AG20443 (cell line): ENCODE measurements at places on chromosomes 1 and 21.

DNA sequence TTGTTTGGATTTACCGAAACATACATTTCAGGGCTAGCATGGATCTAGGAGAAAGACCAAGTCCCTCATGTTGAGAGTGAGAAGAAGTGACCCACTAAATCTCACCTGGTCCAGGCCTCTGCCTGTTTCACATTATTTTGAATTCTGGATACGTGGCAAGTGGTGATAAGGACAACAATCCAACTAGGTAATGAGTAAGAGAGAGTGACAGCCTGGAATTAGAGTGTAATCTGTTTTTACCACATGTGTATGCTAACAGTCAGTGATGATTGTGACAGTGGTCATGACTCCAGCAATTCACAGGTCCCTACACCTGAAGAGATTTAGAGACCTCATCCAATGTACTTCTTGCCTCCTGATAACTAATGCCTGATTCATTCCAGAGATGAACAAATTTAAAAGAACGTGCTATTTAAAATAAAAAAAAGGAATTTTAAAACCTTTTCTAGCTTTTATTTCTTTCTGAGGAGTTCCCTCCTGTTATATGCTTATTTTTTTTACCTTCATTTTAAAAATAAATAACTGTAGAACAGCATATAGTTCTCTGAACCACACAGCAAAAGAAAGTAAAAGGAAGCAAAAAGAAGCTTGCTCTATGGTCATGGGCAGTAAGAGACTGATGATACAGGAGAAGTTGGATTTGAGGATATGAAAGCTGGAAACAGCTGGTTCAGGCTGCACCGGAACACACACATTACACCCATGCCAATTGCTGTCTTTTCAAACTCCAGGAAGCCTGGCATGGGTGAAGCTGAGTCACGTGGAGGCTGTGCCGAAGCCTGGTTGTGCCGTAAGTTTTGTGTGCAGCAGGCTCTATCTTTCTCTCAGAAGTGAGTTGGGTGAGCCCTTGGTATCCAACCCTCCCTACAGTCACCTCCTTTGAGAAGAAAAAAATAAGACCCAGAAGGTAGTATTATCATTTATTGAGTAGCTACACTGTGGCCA, 14.7 kb downstream of the C1orf116 start:
- DNase-seq: no peak

DNA sequence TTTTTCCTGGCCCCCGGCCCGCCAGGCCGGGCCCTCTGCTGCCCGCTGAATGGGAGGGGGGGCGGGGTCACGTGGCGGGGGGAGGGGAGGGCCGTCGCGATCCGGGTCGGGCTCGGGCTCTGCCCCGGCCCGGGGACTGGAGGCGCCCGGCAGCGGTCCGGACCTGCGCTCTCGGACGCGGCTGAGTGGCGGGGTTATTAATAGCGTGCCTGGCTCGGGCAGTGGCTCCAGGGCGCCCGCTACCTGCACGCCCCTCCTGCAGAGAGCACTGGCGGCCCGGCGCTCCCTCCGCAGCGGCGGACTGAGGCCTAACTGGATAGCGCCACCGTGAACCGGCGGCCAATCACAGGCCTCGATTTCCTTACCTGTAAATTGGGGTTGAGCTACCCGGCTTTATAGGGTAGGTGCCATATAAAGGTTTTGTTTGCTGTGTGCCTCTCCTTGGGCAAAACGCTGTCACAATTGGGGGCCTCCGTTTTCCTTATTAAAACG, 28.1 kb downstream of the AHDC1 start:
- peak; percentile 91 for DNase-seq

- DNase-seq: no peak
Measured at GRCh38 chr1:37794372-37795339, 1.0 kb downstream of the MANEAL start.

GRCh38 chr1:57887964-57888491, 464.2 kb upstream of the DAB1 start:
- no peak for DNase-seq

DNA sequence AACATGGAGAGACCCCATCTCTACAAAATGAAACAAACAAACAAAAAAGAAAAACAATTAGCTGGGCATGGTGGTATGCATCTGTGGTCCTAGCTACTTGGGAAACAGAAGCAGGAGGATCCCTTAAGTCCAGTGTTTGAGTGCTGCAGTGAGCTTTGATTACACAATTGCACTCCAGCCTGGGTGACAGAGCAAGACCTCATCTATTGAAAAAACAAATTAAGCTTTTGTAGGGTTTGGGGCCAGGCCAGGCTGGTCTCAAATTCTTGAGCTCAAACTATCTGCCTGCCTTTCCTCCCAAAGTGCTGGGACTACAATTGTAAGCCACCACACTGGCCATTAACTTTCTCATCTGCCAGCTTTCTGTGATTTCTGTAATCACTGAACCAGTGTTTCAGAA, 27.2 kb downstream of the NIPAL3 start:
- no peak for DNase-seq

DNA sequence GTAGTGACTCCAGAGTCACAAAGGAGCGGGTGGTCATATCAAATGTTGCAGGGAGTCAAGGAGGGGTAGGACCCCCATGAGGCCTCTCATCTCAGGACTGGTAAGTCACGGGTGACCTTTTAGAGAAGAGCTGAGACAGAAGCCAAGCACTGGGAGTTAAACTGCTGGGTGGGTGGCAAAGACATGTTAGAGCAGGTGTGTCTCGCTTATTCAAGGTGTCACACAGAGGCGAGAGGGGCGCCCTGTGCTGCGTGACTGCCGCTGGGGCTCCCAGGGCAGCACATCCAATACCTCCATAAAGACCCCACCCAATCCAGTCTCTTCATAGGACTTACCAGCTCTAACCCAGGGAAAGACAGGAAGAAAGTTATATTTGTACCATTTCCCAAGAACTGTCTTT, 15.2 kb downstream of the CASQ2 start:
- DNase-seq: no peak

DNA sequence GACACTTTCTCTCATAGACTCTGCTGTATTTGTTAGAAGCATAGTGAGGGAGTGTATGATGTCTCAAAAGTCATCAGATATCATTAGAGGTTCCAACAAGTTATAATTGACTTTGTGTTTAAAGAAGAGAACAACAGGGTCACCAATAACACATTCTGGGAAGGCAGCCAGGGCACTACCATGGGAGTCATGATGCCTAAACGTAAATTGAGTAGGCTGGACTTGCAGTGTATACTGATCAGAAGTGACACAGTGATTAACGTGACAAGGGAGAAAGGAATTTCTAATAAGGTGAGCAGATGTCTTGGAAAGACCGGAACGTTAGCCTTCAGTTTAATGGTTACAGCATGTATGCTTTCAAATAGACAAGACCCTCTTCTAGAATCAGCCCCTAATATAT, 973.2 kb downstream of the NCAM2 start:
- DNase-seq: no peak

- peak; percentile 43 for DNase-seq
Measured at GRCh38 chr1:230866171-230867070, 1.9 kb downstream of the C1orf198 start.

DNA sequence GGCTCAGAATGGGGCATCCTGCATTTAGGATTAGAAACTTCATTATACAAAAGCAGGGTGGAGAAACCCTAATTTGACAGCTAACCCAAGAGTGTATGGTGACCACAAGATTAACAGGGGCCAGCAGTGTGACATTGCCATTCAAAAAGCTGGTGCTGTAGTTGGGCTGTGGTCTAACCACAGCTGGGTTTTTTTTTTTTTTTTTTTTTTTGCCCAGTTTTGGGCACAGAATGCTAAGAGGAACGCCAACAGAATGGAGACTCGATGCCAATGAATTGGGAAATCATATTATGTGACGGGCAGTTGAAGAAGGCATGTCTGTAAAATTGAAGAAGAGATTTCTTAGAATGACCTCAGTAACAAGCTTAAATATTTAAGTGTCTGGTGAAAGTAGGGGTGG, 58.4 kb downstream of the NFIA start:
- no peak for DNase-seq

- peak; percentile 37 for DNase-seq
Measured at GRCh38 chr1:109399326-109399957, 1.7 kb upstream of the SORT1 start.
